ENCODE measurements at places on chromosomes 3 and 15.
A peak's percentile ranks its signal among the peaks of the same experiment; 100 is the strongest.

DNA sequence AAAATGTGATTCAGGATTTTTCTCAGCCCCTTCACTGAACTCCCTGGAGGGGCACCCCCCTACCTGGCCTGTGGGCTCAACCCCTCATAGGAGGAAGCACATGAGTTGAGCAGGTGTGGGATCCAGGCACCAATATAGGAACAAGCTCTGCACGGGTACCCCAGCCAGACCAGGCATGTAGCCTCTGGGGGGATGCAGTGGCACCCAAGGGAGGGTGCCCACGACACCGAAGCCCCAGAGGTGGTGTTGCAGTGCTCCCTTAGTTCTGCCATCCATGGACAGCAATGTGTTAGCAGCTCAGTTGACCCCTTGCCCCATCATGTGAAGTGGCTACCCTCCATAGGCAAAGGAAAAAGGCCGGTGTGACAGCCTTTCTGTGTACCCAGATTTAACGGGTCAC, 30.9 kb upstream of the BCHE start:
- no peak for DNase-seq

- DNase-seq: no peak
Observed at GRCh38 chr15:88090481-88091011, 166.0 kb downstream of the NTRK3 start.

DNA sequence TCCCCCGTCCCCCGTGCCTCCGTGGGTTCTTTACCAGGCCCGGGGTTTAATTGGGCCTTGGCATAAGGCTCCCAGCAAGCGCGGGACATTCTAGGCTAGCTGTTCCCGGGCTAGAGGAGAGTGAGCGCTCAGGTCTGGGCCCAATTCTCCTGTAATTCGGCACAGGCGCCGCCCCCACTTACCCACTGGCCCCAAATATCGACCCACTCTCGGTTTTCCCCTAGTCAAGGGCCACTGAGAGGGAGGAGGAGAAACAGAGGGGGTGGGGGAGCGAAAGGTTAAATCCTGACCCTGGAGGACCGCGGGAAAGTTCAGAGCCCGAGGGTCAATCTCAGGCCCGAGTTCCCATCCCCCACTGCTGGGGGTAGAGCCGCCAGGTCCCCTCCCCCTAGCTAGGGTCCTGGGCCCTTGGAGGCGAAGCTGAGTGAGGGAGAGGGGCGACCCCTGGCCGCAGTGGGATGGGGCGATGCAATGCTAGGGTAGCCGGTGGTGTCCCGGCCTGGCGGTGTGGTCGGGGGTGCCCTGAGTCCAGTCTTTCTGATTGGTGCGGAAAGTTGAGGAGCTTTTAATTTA, 8.5 kb upstream of the ONECUT1 start:
- no peak for DNase-seq

DNA sequence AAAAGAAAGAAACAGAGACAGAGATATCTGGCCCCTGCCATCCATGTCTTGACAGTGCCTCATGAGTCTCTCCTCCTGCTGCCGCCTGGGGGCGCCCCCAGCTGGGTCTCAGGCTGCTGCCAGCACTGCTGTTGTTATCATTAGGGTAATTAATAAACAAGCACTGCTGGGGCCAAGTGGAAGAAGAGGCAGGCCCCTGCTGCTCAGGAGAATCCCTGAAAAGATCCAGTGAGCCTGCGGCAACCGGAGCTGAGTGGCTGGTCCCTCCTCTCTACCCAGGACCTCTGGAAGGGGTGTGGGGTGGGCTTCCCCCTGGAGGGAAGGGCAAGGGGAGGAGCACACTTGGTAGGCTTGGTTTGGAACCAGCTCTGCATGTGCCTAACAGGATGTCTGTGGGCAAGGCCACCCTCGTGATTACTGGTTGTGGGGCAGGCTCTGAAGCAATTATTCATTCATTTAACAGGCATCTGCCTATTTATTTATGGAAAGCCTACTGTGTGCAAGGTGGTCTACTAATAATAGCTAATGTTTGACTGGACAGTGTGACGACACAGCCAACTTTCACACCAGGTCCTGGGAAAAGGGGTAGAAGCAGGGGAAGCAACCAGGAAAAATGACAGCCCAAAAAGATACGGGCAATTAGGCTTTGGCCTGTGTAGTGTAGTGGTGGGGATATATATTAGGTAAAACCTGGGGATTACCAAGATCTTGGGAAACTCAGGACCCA, 1.2 kb upstream of the TYRO3 start:
- peak; percentile 75 for DNase-seq

DNA sequence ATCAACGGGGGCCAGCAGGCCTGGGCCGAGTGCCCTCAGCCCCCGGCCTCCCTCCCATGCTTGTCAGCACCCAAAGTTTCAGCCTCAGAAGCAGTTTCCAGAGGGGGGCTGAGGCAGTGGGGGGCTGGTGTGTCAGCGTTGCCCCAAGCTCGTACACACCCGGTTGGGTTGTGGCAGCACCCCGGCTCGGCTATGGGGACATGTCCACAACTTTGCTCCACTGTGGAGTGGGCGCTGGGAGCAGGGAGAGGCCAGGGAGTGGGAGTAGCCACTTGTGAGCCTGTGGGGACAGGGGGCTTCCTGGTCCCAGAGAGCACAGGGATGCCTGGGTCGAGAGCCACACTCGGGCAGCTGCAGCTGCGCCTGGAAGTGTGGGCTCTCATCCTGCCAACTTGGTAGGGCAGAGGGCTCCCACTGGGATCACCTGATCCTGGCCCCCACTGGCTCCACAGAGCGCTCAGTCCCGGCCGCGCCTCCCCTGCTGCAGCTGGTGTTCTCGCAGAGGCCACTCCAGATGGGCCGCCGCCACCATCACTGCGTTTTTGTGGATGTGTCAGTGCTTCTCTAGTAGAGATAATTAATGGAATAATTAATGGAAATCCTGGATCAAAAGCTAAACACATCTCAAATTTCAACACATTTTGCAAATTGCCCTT, 75.1 kb downstream of the NR1D2 start:
- no peak for DNase-seq

GRCh38 chr15:40823572-40824343, 4.8 kb downstream of the PPP1R14D start:
- DNase-seq: peak; percentile 67

GRCh38 chr15:74835312-74835823, 7.6 kb downstream of the ULK3 start:
- peak; percentile 28 for DNase-seq

GRCh38 chr15:91291673-91292072, 191.6 kb downstream of the SV2B start:
- no peak for DNase-seq

GRCh38 chr3:108281670-108282069, 14.7 kb upstream of the HHLA2 start:
- DNase-seq: no peak

GRCh38 chr3:120172070-120172469, 77.8 kb upstream of the GSK3B start:
- DNase-seq: no peak

DNA sequence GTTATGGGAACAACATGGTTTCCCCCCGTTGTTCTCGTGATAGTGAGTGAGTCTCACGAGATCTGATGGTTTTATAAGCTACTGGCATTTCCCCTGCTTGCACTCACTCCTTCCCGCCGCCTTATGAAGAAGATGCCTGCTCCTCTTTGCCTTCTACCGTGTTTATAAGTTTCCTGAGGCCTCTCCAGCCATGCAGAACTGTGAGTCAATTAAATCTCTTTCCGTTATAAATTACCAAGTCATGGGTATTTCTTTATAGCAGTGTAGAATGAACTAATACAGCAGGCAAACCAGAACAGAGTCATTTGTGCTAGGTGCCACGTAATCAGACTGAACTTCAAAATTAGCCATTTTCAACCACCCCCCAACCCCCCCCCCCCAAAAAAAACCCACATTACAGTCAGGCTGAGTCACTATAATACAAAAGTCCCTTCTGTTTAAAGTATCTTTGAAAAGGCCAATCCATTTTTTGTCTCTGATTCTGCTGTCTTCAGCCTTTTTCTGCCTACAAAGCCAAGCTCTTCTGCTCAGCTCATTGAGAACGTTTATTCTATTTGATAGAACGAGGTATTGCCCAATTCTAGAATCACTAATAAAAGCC, 4.1 kb downstream of the OR4F6 start:
- DNase-seq: no peak

GRCh38 chr3:43521941-43522340, 99.9 kb downstream of the ANO10 start:
- DNase-seq: no peak

GRCh38 chr3:42906848-42907183, 874 bp downstream of the ZNF662 start:
- no peak for DNase-seq

DNA sequence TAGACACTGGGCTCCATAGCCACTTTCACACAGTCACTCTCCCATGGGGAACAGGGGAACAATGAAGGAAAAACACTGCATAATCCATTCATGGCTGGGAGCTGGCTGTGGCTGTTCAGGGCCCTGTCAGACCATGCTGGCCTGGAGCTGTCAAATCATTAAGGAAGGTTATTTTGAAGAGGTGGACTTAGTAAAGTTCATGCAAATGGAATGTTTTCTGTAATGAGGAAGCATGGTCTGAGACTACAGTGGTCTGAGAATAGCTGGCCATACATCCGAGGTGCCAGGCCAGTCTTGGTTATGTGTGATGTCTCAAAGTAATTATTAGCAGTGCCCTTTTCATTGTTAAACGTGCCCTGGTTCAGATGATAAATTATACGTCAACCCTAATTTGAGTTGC, 117.1 kb upstream of the MRPS22 start:
- DNase-seq: no peak

GRCh38 chr3:73296859-73297258, 235.4 kb downstream of the EBLN2 start:
- no peak for DNase-seq

GRCh38 chr3:139355476-139355875, 11.7 kb downstream of the MRPS22 start:
- no peak for DNase-seq

- DNase-seq: no peak
Observed at GRCh38 chr3:159898147-159898546, 90.5 kb upstream of the IL12A start.
